ENCODE measurements at places on chromosomes 3 and 15.

DNA sequence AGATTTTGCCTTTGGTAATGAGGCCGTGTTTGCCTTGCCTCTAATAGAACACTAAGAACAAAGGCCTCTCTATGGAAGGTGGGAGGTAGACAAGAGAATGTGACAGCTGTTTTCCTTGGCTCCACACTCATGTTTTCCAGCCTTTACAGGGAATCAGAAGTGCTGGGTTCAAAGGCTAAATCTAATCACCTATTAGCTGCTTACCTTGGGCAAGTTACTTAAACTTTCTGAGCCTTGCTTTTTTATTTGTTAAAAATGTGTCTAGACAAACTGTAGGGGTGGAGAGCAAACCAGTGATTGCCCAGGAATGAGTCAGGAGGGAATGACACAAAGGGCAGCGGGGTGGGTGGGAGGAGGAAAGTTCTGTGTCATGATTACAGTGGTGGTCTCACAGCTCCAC is 179.0 kb downstream of the P3H2 start:
- peak; percentile 8 for DNase-seq

DNA sequence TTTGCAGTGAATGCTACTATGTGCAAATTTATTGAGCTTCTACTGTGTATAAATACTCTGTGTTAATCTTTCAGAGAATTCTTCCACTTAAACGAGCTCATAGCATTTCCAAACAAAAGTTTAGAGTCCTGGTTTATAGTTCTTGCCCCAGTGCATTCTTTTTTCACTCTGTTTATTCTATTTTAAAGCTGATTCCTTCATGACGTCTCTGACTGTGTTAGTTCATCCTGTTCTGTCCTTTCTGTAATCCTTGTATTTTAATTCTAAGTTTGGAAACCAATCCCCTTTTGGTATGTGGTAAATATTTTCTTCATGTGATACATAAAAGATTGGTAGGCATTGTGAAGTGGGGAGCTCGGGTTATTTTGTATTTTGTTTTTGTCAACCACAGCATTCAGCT is 18.7 kb downstream of the P2RY14 start:
- DNase-seq = no peak

DNA sequence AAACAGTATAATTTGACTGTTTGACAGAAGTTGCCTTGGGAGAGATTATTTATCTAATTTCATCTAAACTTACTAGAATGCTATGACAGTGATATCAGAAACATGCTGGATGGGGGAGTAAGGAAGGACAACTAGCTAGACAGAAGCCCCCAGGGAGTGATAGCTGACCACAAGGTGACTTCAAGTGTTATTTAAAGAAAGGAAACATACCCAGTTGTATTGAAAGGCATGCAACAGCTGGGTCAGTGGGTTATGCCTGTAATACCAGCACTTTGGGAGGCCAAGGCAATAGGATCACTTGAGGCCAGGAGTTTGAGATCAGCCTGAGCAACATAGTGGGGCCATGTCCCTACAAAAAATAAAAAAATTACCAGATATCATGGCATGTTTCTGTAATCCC is 69.6 kb downstream of the SLC49A4 start:
- no peak for DNase-seq

- DNase-seq = peak; percentile 38
These were observed 88.6 kb upstream of the GSK3B start for GRCh38 chr3:120182613-120183511.

DNA sequence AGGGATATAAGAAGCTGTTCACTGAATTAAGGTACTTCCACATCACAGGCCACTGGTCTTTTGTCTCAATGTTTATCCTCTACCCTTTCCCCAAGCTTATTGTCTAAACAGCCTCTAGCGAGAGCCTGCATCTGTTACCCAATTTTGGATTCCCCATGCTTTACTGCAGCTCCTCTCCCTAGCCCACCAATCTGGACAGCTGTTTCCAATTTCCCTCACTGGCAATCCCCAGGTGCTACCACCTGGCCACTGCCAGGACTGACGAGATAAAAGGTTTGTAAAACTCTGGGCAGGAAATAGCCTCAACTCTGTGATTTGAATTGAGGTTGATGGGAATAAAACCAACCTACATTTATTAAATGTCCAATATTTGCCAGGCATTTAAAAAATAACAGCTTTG is 58.0 kb upstream of the TEX9 start:
- no peak for DNase-seq

GRCh38 chr3:131620977-131621376 is 118.2 kb upstream of the MRPL3 start:
- DNase-seq = no peak

GRCh38 chr3:186270701-186271100 is 91.3 kb downstream of the DGKG start:
- DNase-seq = no peak

GRCh38 chr15:60059186-60059585 is 55.1 kb downstream of the FOXB1 start:
- no peak for DNase-seq

- peak; percentile 73 for DNase-seq
These were observed 55.8 kb downstream of the ABTB1 start for GRCh38 chr3:127728417-127729015.

DNA sequence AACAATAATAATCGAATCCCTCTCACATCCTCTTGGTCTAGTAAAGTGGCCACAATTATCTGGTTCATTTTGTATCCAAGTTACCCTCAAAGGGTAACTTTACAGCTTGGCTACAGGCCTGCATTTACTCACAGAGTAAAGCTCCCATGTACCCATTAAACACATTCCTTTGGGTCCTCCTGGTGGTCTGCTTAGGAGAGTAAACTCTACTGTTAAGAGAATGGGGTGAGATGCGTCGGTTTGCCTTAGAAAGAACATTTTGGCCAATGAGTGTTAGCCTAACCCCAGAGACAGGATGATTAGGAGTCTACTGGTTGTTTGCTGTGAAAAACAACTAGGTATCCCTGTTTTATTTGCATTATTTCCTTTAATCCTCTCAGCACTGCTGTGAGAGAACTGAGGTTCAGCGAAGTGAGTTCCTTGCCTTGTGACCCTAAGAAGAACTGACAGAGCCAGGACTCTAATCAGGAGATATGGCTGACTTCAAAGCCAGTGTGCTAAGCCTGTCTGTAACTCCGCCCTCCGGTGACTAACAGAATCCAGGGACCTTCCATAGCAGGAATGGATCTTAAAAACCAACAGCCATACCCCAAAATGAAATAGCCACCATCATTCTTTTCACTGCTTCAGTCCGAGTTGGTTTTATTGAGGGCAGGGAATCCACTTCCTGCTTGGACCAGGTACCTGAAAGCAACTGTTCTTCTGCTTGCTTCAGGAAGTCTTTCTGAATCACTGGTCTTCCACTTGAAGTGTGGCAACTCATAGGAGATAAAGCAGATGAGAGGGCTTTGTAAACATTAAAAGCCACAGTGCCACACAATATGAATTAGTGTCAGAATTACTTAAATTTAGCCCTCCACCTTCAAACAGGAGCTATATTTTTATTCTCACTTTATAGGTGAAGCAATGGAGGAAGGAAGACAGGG is 317.3 kb upstream of the WNT5A start:
- no peak for DNase-seq

GRCh38 chr3:155870945-155871745 is 695 bp downstream of the GMPS start:
- DNase-seq = peak; percentile 54

- no peak for DNase-seq
These were observed 124.4 kb upstream of the FOXB1 start for GRCh38 chr15:59879506-59880265.

DNA sequence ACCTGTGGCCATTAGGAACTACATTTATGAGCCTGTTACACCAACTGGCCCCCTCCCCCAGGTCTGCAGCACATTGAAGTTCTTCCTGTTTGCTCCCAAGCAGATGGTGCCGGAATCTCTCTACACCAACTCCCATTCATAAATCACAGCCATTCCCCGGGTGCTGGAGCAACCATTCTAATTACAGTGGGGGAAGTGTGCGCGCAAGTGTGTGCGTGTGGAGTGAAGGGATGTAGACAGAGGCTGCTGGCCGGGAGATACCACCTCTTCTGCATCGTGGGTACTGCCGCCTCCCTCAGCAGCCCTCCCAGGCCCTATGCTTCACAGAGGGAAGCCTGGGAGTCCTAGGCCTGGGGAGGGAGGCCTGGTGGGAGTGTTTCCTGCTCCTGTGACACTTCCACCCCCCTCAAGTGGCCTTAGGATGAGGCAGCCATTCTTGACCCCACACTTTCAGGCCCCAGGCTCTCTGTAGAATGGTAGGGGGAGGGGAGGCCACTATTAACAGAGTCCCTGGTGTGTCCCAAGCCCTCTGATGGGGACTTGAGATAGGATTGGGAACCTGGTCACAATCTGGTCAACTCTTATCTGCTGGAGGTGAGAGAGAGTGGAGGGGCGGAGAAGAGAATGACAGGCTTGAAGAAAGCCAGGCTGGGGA is 69.1 kb downstream of the MAGEF1 start:
- no peak for DNase-seq

DNA sequence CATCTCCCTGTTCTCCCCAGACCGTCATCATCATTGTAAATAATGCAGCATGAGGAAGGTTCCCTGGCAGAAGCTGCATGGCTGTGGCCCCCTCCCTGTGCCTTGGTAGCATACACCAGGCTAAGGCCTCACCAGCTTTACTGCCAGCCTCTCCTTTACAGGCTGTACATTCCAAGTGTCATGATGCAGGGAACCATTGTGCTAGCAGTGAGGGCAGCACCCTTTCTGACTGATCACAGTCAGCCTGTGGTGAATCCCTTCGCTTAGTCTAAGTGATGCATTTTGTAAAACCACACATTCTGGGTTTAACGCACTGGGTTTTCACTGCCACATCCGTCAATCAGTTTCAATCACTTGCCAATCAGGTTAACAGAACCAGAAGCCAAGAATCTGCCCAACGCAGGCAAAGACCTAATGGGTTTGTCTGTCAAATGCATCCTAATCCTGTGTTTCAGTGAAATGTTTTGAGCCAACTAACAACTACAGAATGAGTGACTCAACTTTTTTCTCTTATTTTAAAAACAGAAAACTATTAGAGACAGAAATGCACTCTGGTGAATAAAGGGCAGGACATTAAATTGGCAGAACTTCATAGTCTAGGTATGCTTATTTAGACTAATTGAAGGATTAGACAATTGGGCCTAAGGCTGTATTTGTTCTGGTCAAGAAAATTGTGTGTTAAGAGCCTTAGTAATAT is 225.9 kb upstream of the DPH6 start:
- no peak for DNase-seq

DNA sequence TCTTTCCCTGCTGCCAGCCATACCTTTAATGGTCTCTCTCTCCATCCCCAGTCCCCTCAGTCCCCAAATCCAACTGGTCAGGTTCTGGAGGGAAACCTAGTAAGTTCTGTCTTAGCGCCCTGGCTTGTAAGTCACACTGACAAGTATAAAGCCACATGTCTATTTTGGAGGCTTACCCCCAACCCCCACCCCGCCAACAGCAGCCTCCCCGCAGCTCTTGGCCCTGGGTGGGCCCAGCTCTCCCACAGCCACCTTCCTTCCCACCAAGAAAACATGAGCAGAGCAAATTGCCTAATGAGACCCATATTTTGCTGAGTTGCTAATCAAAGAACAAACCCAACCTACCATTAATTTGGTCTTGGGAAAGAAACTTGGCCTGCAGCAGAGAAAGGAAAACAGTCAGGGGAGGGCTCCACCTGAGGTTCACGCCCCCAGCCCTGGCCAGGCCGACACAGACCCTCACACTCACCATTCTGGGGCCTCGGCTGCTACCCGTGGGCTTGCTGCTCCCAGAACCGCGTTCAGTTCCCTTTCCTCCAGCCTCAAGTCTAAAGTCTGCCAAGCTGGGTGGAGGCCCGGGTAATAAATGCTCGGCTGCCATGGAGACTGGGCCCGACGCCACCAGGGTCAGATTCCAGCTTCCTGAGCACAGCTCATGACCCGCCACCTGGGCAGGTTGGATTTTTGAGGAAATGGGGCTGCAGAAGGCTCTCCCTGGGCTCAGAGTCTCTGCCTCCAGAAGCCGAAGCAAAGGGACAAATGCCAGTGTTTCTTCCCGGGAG is at the start of gene CALML4:
CALML4 (minus strand) TSS at position 557 of the 782 bp plus-strand sequence; CDS start at position 472, 85 bp downstream.
- peak; percentile 75 for DNase-seq

DNA sequence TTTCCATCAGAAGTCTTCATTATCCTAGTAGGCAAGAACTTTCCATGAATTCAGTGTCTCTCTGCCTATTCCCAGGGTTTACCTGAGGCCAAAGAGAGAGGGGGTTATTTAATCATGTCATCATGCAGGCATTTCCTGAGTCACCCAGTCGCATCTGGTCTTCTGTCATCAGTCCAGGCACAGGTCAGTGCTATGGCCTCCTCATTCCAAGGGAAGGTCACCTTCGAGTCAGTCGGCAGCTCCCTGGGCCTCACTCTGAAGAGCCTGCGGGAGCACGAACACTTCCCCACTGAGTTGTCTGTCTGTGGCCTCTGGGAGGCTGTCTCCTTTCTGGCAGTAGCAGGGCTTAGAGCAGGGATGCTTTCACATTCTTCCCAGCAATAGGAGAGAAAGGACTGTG is 26.2 kb upstream of the LRTM1 start:
- DNase-seq = no peak

DNA sequence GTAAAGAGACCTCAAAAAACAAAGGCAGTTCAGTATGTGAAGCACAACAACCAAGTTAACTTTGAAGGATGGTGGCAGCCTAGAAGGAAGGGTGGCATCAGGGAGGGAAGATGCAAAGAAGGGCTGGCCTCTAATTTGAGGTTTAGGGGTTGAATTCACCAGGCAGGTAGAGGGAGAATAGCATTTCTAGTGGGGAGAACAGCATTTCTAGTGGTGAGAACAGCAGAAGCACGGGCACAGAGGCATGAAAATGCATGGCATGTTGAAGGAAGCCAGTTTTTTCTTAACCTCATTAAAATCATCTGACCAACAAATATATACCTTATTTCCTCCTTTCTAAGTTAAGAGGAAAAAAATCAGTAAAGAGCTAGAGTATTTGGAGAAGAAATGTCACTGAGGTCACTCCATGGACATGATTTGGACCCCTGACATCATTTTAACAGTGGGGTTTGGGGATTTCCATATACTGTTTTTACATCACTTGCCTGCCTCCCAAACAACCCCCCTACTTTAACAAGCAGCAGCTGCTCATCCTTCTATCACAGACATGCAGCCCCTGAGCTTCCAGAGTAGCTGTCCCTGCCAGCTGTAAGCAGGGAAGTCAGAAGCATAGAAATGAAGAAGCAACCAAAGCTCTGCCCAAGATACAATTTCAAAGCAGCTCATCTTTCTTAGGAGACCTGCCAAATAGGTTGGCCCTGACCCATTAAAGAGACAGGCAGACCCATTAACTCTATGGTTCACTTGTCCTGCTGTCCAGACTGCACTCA is 2.4 kb upstream of the POPDC2 start:
- no peak for DNase-seq

DNA sequence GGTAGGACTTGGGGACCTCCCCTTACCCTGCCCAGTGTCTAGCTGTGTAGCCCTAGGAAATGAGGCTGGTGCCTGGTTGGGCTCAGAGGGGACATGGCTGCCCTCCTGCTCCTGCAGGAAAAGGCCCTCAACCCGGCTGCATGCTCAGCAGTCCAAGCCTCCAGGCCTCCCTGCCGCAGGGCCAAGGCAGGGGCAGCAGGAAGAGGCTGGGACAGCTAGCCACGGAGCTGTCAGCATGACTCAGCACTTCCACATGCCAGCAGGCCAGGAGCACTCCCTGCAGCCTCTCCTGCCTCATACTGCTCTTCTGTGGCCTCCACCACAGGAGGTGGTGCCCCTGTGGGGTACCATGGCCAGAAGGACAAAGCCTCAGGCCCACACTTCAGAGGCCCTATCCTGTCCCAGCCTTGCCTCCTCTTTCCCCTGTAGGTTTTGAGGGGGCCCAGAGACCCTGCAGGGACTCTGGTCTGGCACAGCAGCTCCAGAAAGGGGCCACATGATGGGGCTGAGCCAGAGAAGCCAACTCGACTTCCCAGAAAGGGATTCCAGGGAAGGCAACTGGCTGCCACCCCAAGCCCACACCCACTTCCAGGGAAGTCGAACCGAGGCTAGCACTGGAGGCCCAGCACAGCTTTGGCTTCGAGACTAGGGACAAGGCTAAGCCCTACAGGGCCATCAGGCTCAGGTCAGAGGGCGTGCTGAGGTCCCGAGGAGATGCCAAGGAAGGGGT is 19.5 kb downstream of the TKT start:
- peak; percentile 86 for DNase-seq
